ENCODE measurements at places on chromosomes 3 and 15.

DNA sequence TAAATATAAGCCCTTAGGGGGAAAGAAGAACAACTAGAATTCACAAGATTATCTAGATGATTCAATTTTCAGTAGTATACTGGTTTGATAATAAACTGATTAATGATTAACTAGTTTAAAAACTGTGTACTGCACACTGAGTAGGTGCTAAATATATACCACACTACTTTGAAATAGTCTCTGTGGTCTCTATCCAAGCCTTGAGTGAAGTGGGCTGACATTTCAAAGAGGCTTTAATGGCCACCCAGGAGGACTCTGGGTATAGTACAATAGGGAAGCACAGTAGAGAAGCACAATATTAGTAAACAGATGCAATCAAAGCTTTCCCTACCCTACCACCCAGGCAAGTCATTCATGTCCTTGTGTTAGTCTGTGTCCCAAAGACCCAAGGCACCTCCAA, 46.7 kb downstream of the FILIP1L start:
- DNase-seq = no peak

DNA sequence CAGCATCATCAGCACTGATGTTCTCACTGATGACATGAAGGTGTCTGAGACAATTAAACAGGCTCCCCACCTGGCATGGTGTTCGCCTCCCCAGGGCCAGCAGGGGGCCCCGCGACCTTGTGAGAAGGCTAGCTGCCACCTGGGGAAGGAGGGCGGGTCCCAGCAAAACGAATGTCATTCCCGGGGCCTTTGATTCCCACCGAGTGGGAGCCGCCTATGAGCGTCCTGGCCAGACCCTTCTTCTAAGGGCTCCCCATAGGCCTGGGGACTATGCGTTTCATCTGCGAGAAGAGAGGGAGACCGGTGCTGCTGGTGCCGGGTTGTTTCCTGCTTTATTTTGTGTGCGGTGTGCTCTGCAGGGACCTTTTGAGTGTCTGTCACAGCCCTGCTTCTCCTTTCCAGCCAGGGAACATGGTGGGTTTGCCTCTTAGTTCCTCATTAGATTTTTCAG, 20.5 kb upstream of the MINDY4B start:
- DNase-seq = peak; percentile 36

GRCh38 chr3:12198301-12198700, 39.6 kb upstream of the TIMP4 start:
- DNase-seq = no peak

DNA sequence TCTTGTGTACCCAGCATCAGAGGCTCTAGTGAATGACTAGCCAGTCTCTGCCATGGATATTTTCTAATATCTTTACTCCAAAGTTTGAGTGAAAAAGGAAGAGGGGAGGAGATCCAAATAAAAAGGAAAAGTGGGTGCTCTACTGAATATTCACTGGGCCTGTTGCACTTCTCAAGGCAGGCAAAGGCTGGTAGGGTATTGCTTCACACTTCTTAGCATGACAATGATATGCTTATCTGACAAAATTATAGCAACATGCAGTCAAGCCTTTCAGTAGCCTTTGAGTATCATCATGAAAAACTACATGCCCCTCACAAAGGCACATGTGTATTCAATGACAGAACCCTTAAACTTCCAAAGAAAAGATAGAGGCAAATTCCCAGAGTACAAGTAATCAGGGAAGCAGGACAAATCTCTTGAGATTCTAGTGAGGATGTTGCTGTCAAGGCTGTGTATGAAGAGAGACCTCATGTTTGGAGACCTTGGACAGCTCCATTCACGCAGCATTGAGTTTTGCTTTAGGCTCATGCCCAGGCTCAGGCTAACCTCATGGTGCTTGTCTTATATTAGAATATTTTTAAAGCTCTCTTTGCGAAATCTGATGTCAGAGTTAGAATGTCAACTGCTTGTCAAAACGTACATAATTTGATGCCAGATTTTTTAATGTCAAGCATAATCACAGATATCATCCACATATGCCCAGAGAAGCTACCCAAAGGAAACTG, 506.9 kb downstream of the OCA2 start:
- no peak for DNase-seq

GRCh38 chr3:100759950-100760349, 50.7 kb downstream of the TFG start:
- DNase-seq = no peak

- DNase-seq = no peak
Observed at GRCh38 chr15:27166917-27167316, 195.9 kb downstream of the GABRG3 start.

Measured in activated T-cell treated with anti-CD3 and anti-CD28 coated beads for 4 hours (primary cell).